ENCODE measurements at places on chromosomes 4 and X.

GRCh38 chrX:78522601-78523000, 136.5 kb downstream of the RTL3 start:
- no peak for DNase-seq

DNA sequence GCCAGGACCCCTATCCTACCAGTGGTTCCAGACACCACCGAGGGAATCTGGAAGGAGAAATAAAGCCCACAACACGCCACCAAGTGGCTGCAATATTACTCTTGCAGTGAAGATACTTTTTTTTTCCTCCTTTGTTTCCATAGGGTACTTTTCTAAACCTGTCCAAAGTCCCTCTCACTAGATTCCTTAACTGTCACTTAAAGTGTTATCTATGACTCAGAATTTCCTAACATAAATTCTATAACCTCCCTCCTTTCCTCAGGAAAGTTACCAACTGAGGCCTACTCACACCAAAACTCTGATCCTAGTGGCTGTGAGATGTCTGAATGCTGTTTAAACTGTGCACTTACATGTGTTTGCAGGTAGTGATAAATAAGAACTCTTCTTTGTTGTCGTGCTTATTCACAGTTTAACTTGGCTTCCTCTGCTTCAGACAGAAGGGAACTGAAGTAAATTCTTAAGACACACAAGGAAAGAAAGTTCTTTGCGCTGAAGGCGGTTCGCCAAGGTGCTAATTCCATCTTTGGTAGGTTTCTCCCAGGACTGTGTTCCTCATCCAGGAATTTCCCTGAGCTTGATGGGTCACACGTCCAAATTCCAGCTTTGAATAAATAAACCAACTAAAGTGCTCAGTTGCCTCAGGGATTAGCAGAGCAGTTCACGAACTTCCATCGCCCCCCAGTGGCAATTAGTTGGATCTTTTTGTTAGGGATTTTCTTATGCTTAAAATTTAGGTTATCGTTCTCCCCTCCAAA, 10.7 kb upstream of the HCCS start:
- peak; percentile 29 for DNase-seq

DNA sequence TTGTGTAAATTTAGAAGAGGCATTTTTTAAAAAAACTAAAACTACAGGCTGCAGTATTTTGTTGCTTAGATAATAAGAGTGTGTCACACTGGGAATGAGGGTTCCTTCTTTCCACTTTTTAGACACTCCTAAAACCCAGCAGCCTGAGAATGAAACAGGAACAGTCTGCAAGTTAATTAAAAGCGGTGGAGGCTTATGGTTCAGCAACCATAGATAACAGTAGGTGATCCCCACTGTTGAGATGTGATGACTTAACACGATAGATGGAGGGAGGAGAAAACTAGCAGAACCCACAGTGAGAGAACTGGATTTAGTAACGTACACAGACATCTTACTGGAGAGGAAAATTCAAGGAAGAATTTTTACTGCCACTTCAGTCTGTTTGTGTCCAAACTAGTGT, 767.3 kb downstream of the C4orf33 start:
- DNase-seq = no peak

- no peak for DNase-seq
These were observed 662 bp downstream of the APBB2 start for GRCh38 chr4:41213625-41214135.

DNA sequence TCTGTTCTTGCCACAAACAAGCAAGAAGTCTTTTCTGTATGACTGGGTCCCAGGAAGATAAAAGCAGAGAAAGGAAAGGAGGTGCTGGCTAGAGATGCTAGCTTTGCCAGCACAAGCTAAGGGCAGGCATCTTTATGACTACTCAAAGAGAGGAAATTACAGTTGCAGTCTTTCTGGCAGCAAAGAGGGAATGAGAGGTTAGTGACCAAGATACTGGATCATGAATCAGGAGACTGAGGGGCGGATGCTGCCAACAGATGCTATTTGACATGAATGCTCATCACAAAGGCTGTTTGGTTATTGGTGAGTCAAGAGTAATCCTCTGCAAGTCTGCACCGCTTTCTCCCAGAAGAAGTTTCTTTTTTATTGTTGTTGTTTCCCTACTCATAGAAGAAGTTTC, 5.5 kb upstream of the XIAP start:
- DNase-seq = no peak
